ENCODE measurements at places on chromosomes 13 and 19.

DNA sequence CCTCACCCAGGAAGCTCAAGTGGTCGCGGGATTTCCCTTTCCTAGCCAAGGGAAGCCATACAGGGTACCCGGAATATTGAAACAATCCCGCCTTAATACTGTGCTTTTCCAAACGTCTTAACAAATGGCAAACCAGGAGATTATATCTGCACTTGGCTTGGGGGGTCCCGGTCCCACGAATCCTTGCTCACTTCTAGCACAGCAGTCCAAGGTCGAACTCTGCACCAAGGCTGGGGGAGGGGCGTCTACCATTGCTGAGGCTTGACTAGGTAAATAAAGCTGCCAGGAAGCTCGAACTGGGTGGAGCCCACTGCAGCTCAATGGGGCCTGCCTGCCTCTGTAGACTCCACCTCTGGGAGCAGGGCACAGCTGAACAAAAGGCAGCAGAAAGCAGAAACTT lies 1644.8 kb downstream of the PCDH9 start:
- DNase-seq = no peak

DNA sequence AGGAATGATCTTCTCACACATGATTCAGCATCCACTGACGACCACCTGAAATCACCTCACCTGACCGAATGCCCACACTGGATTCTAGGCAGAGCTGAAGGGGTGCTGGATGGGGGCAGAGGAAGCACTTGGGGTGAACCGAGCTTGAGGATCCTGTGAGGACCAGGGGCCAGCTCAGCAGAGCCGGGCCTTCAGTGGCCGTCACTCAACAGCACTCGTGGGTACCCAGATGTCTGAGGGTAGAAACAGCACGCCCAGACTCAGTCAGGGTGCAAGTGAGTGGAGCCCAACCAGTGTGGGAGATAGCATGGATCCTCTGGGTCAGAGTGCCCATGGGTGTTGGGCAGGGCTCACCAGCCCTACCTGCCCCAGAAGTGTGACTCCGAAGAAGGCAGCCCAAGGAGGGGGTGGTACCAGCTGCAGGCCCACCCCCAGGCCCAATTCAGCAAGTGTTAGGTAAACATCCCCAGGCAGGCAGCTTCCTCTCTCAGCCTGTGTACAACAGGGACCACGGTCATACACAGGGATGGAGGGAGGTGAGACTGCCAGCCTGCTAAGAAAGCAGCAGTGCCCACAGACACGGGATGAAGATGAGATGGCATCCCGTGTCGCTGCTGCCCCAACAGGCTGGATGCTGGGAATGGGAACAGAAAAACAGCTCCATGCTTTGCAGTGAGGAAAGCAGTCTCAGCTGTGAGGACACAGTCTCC lies 16.6 kb downstream of the GJA3 start:
- DNase-seq = no peak

- no peak for DNase-seq
Observed at GRCh38 chr13:85148009-85148408, 651.2 kb downstream of the SLITRK6 start.

- no peak for DNase-seq
Observed at GRCh38 chr13:76942363-76942762, 5.9 kb upstream of the ACOD1 start.

DNA sequence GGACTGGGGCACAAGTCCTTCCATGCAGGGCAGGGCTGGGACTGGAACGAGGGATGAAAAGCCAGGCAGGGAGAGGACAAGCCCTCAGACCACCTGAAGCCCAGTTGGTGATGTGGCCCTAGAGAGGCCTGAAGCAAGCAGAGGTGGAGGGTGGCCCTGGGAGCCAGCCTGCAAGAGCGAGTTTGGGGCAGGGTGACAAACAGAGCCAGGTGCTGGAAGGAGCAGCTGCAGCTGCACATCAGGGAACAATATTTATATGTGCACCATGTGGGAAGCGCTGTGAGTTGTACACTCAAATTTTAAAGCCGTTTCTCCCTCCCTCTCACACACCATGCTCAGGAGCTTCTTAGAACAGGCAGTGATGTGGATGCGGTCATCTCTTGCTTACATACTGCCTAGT lies 67.8 kb downstream of the FGF9 start:
- DNase-seq = no peak

DNA sequence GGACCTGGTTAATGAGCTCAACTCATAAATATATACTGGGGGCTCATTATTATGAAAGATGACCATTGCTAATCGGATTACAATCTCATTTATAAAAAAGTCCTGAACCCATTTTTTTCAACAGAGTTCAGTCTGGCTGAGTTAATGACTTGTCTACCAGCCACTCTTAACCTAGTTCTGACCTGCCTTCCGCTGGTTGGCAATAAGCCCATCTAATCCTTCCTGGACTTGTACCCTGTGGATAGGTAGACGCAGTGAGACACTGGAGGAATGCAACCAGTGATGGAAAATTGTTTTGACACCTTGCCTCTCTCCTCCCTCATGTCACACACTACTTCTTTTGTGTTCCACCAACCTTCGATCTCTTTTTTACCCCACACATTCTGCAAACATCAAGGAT lies 279.9 kb downstream of the FOXO1 start:
- DNase-seq = no peak

- DNase-seq = no peak
Observed at GRCh38 chr13:49908637-49909036, 27.5 kb downstream of the SPRYD7 start.

- DNase-seq = no peak
Observed at GRCh38 chr13:59459972-59460371, 703.8 kb downstream of the DIAPH3 start.

- no peak for DNase-seq
Observed at GRCh38 chr19:24033963-24034342, 53.0 kb upstream of the ZNF254 start.

DNA sequence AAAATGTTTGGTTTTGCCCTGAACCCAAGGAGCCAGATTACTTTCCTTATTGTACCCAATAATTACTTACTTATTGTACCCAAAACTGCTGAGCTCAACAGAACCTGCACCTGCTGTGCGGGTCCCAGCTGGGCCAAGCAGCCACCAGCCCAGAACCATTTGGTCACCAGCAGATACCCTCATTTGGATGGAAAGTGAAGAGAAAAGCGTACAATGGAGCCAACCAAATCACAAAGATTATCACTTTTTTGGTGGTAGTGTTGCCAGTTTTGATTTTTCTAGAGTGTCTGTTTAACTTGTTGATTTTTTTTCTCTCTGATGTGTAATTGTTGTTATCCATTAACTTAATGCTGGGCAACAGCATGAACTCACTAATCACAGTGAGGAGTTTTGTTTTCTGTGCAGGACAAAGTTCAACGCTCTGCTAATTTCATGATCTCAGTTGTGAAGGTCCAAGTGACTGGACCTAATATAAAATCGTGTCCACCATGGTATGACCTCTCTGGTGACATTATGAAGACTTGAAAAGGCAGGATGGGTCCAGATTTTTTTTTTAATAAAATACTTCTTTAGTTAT lies 23.8 kb downstream of the SPATA13 start:
- no peak for DNase-seq

GRCh38 chr19:8610936-8611300 lies 403 bp upstream of the ADAMTS10 start:
- no peak for DNase-seq

- no peak for DNase-seq
Observed at GRCh38 chr19:23817519-23817918, 58.8 kb upstream of the ZNF681 start.

- no peak for DNase-seq
Observed at GRCh38 chr19:5089283-5089682, 120.4 kb downstream of the KDM4B start.

- no peak for DNase-seq
Observed at GRCh38 chr13:20064128-20064527, 96.7 kb downstream of the GJA3 start.

GRCh38 chr13:73499695-73500094 lies 440.9 kb downstream of the KLF5 start:
- no peak for DNase-seq

DNA sequence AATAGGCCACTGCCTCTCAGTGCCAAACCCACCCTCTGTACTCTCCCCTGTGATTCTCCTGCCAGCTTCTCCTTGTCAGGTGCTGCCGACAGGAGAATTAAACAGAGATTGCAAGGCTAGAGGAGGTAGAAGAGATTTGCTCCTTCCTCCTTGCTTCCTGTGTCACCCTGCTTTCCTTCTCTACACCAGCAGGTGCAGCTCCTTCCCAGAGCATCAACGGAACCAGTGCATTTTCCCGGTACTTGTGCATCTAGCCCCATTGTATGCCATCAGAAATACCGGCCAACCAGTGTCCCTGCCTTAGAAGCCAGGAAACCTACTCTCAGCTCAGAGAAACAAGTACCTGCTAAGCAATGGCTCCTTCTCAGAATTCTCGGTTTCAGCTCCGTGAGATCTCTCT lies 253.2 kb downstream of the SUCLA2 start:
- no peak for DNase-seq

Data from cortex of kidney (tissue), 1 donor.